ENCODE measurements at places on chromosomes 3 and 15.
A peak's percentile ranks its signal among the peaks of the same experiment; 100 is the strongest.

- DNase-seq, result no peak
Observed at GRCh38 chr3:98874602-98875249, 26.8 kb downstream of the DCBLD2 start.

DNA sequence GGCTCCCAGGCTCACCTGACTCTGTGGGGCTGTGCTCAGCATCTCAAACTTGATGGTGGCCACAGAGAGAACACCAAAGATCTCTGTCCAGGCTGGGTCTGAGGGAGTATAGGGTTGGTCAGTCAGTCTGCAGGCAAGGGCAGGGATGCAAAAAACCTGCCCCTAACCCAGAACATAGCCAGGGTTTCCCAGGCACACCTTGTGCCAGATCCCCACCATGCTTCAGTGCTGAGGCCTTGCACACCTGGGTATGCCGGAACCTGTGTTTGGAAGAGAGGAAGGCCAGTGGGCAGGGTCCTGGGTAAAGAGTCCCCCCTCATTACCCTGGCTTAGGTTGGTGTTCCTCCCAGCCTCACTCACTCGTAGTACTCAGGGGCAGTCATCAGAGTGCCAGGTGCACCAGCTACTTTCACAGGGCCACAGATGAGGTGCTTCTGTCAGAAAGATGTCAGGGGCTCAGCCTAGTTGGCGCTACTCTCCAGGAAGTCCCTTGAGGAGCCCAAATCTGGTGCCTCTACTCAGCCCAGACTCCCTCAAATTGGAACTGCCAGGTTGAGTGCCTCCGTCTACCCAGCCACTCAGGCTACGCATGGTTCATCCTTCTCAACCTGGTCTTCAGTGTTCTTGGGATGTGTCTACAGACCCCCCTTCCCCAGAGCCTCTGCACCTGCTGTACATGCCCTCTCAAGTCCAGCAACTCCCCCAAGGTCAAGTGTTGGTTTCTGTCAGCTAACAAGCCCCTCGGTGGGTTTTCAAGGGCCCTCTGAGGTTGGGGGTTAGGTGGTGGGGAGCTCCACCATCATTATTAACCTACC lies 1.8 kb downstream of the DALRD3 start:
- DNase-seq, result no peak

GRCh38 chr15:48940508-48940907 lies 23.2 kb downstream of the SHC4 start:
- no peak for DNase-seq

DNA sequence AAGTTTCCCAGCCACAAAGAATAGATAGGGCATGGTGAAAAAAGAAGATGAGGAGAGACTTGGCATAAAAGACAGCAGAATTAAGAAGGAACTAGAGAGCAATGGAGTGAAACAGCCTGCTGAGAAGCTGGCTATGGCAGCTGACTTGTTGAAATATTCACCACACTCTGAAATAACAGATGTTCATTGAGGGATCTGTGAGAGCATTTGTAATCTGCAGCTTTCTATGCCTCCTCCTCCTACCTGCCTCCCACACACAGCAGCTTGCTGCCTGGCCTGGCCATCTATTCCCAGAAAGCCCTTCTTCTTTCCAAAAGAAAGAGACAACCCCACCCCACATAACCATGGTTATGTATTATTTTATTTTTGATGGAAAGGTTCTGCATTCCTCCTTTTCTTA lies 303.9 kb downstream of the GAP43 start:
- no peak for DNase-seq

DNA sequence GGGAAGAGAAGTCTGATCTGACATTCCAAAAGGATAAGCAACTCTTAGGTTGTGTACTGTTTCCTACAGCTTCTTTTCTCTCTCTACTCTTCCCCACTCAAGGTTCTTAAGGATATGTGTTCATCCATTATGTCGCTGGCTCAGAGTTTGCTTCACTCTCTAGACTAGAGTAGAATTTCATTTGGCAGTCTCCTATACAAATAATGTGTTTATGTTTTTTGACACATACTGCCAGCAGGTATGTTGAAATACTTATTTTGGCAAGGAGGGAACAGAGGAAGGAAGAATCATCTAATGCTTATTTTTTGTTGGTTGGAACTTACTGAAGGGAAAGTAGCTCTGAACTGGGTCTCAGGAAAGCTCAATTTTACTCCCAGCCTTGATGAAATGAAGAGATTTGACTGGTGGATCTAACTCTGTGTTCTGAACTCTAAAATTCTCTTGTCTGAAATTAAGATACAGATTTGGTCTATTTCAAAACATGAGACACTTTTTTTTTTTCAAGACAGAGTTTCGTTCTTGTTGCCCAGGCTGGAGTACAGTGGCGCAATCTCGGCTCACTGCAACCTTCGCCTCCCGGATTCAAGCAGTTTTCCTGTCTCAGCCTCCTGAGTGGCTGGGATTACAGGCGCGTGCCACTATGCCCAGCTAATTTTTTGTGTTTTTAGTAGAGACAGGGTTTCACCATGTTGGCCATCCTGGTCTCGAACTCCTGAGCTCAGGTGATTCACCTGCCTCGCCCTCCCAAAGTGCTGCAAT lies 7.6 kb upstream of the EMC3 start:
- no peak for DNase-seq

GRCh38 chr15:47663101-47663500 lies 54.2 kb upstream of the SEMA6D start:
- no peak for DNase-seq

DNA sequence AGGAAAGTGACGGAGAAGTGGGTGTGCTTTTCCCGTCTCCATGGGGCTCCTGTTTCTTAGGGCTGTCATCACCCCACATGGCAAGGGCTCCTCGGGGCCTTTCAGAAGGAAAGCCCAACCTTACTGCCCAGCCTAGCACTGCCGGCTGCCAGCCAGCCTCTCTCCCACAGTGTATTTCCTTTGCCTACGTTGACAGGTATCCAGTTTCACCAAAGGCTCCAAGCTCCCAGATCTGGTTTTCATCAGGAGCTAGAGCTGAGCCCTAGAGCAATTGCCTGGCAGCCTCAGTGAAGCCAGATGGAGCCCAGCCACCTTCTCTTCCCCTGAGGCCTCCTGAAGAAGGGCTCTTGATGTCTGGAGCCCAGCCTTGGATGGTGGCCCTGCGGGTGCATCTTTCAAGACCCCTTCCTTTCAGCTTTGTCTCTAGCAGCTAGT lies 20.2 kb downstream of the CRABP1 start:
- DNase-seq, result no peak

GRCh38 chr3:197031315-197032285 lies 2.0 kb upstream of the MELTF start:
- peak; percentile 28 for DNase-seq

DNA sequence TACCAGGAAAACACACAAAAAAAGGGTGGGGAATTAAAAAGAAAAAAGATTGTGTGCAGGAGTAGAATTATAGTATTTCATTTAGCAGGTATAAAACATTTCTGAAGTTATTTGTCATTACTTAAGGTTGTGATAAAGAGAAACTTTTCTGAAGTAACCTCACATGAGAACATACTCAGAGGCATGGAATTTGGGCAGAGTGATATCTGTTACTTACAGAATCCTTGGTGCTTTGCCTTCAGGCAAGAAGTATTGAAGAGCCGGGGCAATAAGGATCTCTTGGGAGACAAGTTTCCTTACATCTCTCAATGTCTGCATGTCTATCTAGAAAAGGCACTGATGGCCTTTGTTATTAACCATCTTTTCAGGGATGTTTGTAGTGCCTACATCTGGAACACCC lies 179.7 kb upstream of the ROBO1 start:
- no peak for DNase-seq

- no peak for DNase-seq
Observed at GRCh38 chr15:42324308-42324707, 35.0 kb upstream of the CAPN3 start.

GRCh38 chr3:60386306-60386705 lies 864.9 kb downstream of the FHIT start:
- no peak for DNase-seq

GRCh38 chr3:5022966-5023776 lies 43.9 kb downstream of the BHLHE40 start:
- DNase-seq, result no peak

DNA sequence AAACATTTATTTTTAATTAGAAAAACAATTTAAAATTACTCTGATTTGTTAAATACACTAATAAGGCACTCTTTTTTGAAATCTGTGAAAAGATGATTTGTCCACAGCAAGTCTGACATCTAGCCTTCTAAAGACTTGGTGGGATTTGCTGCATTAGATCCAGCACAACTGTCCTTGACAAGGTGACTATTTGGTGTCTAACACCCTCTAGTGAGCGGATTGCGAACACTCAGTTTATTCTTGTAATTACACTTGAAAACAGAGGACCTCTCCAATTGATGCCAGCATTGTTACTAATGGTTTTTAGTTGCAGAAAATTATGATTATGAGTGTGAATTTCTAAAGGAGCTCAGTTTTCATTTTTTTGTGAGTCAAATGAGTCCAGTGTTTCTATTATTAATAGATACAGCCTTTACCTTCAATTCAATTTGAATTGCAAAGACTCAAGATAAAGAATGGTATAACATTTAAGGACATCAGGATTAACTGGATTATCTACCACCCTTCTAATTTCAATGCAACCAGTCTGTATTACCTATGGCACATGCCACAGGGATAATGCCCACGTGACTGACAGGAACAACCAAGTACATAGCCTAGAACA lies 29.7 kb upstream of the STRIT1 start:
- DNase-seq, result no peak

DNA sequence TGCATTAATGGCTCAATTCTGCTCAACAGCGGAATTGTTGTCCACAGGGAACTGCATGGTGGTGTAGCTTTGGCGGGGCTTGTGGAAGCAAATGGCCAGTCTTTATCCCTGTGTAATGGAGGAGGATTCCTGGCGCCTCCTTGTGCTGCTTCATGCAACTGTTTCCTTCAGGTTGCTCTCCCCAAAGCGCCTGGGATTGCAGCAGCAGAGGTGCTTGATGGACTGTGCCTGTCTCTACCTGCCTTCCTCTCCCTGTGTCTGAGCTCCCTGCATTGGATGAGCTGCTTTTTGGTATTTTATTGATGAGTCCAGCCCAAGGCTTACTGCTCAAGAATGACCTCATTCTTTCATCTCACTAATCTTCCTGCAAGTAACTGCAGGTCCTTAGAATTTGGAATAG lies 72.9 kb upstream of the NDN start:
- DNase-seq, result no peak

DNA sequence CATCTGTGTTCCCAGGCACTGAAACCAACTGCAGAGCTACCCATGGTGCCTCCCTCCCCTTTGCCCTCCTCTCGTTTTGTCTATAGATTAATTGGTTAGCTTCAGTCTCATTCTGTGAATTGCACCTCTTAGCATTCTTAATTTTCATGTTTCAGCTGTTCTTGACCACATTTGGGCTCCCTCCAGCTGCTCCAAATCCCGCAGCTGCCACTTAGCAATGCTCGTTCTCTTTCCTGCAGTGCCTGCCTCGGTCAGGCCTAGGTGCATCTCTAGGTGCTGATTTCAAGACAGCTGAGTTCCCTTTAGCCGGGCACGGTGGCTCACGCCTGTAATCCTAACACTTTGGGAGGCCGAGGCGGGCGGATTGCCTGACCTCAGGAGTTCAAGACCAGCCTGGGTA lies 47.0 kb upstream of the SMAD3 start:
- DNase-seq, result no peak

- no peak for DNase-seq
Observed at GRCh38 chr3:132519914-132520313, 77.2 kb upstream of the ACKR4 start.

- DNase-seq, result no peak
Observed at GRCh38 chr15:43134157-43134635, 810 bp downstream of the TMEM62 start.

DNA sequence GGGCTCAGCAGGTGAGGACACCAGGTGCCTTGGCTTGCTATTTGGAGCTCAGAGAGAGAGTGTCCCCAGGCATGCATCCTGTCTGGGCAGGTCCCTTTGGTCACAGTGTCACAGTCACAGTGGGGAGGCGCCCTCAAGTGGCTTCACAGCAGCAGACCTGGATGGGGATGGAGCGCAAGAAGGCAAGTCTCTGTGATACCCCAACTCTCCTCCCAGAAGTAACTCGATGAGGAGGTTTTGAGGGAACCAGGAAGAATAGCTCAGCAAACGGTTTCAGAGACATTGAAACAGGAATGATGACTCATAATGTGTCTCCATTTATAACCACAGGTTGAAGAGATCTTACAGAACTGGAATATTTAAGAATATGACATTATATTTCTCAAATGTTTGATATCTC lies 66.5 kb upstream of the SH3GL3 start:
- DNase-seq, result peak; percentile 15

GRCh38 chr15:88745065-88745464 lies 58.2 kb upstream of the ACAN start:
- DNase-seq, result no peak

DNA sequence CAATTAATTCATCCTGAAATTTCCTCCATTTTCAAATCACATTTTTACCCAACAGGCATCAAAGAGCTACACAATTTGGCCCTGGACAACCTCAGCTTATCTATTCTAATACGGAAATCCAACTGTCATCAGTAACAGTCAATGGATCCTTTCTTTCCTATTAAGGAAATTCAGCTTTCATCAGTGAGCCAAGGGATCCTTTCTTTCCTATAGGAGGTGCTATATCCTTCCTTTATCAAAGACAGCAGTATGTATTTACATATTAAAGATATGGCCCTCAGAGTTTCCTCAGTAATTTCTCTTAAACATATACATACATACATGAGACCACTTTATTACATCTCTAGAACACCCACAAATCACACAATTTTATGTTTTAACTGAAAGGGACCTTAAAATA lies 10.1 kb downstream of the DHX36 start:
- DNase-seq, result no peak

DNA sequence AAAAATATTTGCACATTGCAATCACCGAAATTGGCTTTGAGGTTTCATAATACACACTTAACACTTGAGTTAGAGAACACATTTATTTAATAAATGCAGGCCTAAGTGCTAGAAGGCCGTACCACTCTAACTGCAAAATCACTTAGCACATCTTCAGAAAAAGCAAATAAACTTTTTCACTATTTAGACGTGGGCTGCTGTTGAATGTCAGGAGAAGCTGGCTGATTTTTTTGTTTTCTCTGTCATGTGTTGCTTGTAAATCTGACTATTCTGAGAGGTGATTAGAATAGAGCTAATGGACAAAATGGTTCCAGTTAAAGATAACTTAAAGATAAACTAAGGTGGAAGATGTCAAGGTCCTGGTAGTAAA lies 265.1 kb downstream of the FOXP1 start:
- DNase-seq, result no peak

DNA sequence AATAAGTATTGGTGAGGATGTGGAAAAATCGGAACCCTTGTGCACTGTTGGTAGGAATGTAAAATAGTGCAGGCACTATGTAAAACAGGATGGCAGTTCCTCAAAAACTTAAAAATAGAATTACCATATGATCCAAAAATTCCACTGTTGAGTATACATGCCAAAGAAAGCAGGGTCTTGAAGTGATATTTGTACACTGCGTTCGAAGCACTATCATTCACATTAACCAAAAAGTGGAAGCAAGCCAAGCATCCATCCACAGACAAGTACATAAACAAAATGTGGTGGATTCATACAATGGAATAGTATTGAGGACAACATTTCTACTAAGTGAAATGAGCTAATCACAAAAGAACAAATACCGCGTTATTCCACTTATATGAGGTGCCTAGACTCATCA lies 200.7 kb downstream of the TJP1 start:
- DNase-seq, result no peak

GRCh38 chr15:96690733-96691132 lies 360.2 kb downstream of the NR2F2 start:
- no peak for DNase-seq
